ENCODE measurements at places on chromosomes 12 and 14. TPM values are rescaled to one million over a fixed set of nuclear protein-coding genes. Genes with fewer than 3 reads are reported as not detected.

TAS2R10 gene
- 1.4 TPM for polyA plus RNA-seq

LTA4H gene
- polyA plus RNA-seq = 132 TPM

INSM2 gene
- not detected for polyA plus RNA-seq

AMDHD1 gene
- polyA plus RNA-seq = 1.3 TPM

PRB2 gene
- not detected for polyA plus RNA-seq

LALBA gene
- not detected for polyA plus RNA-seq

DNA sequence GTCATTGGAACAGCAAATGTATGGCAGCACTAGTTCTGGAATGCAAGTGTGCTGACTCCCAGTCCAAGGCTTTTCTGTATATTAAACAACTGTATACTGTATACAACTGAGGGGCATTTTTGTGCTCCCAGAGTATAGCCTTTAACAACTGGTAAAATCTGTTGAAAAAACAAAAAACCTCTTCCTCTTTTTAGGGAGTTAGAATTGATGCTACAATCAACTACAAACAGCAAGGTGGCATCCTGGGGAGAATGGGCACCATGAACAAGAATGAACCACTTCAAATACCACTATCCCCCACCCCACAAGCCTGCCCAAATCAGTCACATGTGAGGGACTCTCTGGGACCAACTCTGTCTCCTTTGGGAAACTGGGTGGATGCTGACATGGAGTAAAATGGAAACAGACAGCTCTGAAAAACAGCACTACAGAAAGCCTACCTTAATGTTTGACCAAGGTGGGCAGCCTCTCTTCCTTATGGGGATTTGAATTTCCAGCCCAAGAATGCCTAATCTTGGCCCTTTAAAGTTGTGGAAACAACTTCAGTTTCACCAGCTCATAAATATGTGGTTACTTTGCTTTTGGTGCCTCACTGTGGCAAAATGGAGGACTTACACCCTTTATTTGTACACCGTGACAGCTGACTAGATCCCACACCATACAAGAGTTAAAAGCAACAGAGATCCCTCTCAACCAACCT lies 7.5 kb downstream of the VTI1B start:
- no peak for DNase-seq

GRCh38 chr14:101843665-101844064 lies 82.2 kb downstream of the PPP2R5C start:
- no peak for DNase-seq

DNA sequence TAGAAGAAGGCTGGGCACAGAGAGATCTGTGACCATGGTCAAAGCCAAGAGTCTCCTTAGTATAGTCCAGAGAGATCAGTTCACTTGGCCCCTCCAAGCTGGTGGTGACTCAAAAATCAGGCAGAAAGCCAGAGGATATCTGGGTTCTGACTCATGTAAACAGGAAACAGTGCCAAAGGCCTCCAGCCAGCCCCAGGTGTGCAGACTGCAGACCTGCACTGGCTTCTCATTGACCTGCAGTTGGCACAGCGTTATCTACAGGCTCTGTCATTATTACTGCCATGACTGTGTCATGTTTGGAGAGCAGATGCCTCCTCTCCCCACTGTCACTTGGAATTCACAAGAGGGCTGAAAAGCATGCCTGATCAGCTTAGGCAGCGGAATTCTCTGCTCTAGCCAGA lies 295.7 kb upstream of the PRKD1 start:
- DNase-seq = no peak

DNA sequence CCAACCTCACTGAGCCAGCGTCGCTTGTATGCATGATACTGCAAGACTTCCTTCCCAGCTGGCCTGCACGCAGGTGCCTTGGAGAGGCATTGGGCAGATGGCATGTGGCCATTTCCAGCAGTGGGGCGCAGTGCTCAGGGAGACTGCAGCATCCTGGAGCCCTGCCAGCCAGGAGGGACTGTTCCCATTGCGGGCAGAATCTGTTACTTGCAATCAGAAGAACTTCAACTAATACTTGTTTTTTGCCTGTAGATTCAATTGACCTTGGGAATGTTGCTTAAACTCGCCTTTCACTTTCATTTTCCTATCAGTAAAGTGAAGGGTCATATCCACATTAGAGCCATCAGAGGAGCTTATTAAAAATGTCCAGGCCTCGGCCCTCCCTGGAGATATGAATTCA lies 29.8 kb downstream of the ANKRD9 start:
- no peak for DNase-seq

DNA sequence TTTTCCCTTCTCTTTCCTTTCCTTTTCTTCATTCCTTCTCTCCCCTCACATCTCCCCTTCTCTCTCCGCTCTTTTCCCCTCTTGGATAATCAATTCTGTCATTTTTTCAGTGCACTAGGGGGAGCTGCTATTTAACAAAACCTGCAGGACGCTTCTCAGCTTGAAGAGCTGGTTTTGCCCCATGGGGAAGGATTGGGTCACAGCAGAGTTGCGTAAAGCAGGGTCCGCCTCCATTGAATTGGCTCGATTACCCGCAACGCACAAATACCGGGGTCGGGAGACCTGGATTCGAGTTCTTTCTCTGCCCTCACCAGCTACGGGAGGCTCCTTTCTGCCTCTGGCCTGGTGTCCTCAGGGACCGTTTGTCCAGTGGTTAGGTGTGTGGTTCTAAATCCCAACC lies 42.1 kb upstream of the CHGA start:
- no peak for DNase-seq

GRCh38 chr14:60904381-60904780 lies 76.5 kb downstream of the TRMT5 start:
- DNase-seq = no peak

Data from right renal cortex interstitium (tissue), 3 donors.